ENCODE measurements at places on chromosomes 2 and 18.

GRCh38 chr2:158845859-158846258, 50.7 kb downstream of the DAPL1 start:
- no peak for DNase-seq

DNA sequence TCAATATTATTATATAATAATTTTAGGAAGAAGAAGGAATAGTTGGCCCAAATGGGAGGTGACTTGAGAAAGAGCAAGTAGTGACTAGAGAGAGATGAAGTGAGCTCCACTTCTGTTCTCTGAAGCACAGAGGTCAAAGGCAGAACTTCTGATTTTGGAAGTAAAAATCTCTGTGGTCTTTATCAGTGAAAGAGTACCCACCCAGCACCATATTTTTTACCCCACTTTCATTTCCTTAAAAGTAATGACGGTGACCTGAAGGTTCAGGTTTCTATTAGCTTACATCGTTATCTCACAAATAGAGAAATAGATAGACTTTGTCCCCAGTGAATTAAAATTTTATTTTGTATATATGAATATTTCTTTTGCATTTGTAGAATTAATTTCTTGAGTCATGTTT, 95.3 kb downstream of the CDH7 start:
- DNase-seq: no peak

- DNase-seq: peak; percentile 58
Observed at GRCh38 chr2:157596992-157597681, 31.5 kb downstream of the ACVR1C start.

DNA sequence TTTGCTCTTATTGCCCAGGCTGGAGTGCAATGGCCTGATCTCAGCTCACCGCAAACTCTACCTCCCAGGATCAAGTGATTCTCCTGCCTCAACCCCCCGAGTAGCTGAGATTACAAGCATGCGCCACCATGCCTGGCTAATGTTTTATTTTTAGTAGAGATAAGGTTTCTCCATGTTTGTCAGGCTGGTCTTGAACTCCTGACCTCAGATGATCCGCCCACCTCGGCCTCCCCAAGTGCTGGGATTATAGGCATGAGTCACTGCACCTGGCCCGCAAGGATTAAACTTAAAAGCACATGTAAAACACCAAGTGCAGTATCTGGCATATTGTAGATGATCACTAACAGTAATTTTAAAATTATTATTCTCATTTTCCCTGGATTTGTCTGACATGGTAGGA, 72.9 kb downstream of the C1QL2 start:
- no peak for DNase-seq

GRCh38 chr2:209940936-209941335, 61.5 kb upstream of the RPE start:
- DNase-seq: no peak

- no peak for DNase-seq
Observed at GRCh38 chr2:81648370-81648769, 1343.8 kb upstream of the LRRTM1 start.

DNA sequence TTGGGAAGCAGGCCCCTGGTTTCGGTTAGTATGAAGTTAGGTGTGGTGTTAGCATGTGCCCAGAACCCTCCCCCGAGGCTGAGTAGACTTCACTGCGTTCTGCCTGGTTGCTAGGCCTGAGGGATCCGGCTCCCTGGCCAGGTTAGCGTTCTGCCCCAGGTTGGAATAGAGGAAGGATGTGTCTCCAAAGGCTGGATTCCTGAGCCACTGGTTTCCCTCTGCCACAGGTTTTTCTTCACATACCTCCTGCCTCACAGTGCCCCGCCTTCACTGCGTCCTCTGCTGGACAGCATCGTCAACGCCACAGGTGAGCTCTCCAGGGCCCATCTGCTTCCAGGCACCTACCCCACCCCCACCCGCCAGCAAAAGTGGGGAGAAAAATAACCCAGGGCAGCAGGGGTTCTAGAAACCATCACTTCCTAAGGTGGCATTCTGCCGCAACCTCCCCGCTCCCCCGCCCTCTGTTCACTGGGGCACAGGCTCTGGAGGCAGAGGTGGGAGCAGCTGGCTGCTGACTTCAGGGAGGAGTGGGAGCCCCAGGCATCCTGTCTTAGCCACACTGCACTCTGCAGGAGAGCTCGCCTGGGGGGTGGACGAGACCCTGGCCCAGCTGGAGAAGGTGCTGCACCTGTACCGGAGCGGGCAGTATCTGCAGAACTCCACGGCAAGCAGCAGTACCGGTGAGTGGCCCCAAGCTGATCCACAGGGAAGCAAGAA, 7.1 kb downstream of the PKDCC start:
- DNase-seq: no peak

- DNase-seq: no peak
Observed at GRCh38 chr2:85132397-85132796, 795 bp upstream of the TCF7L1 start.

DNA sequence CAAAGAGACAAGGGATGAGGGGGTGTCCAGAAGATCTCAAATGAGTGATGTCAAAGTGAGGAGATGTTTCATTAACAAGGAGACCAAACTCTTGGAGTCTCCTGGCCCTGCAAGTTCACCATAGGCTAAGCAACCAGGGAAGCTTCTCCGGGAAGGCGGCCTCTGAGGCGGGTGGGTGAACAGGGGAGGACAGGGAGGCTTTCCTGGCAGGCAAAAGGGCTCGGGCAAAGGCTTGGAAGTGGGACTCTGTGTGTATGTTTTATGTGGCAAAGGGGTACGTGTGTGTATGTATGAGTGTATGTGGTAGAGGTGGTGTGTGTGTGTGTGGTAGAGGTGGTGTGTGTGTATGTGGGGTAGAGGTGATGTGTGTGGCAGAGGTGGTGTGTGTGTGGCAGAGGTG, 163.9 kb downstream of the DYSF start:
- no peak for DNase-seq

DNA sequence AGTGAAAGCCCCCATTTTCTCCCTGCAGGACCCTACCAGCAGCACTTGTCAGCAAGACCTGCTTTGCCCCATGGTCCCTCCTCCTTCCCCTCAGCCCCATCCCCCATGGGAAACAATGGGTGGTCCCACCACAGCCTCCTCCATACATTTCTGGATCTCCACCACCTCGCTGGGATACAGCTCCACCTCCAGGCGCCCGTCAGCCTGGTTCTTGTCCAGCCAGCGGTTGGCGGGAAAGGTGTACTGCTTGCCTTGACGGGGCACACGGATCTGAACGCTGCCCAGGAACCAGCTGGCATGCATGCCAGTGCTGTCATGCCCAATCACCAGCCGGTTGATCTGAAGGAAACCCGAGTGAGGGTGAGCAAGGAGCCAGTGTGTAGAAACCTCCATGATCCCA, 90.9 kb downstream of the LOXHD1 start:
- DNase-seq: no peak

DNA sequence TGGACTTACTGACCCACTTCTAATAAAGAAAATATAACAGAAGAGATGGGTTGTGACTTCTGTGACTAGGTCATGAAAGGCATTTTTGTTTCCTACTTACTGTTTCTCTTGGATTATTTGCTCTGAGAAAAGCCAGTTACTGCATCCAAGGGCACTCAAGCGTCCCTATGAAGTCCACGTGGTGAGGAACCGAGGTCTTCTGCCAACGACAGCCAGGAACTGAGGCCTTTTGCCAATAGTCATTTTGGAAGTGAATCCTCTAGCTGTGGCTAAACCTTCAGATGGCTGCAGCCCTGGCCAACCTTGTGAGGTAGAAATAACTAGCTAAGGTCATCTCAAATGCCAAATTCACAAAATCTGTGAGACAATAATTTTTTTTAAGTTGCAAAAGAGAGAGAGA, 449.8 kb upstream of the RGPD4 start:
- DNase-seq: no peak
